ENCODE measurements at places on chromosomes 16 and 17.

DNA sequence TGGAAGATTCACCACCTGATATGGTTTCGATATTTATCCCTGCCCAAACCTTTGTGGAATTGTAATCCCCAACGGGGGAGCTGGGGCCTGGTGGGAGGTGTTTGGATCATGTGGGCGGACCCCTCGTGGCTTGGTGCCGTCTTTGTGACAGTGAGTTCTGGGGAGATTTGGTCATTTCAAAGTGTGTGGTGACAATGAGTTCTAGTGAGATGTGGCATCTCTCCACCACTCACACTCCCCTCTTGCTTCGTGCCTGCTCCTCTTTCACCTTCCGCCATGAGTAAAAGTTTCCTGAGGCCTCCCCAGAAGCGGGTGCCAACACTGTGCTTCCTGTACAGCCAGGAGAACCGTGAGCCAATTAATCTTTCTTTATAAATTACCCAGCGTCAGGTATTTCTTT is 9.7 kb downstream of the CCDC57 start:
- DNase-seq, result no peak

- DNase-seq, result no peak
Measured at GRCh38 chr17:3695723-3696411, at the start of gene P2RX5. TSS of gene P2RX5 (minus strand) at chr17:3696155. CDS start at chr17:3696005, 150 bp downstream.

GRCh38 chr16:57341062-57341440 is 17.5 kb upstream of the CCL22 start:
- no peak for DNase-seq

- DNase-seq, result no peak
Measured at GRCh38 chr16:88681084-88681680, 5.1 kb downstream of the SNAI3 start.

- DNase-seq, result no peak
Measured at GRCh38 chr16:69187446-69188235, 677 bp downstream of the SNTB2 start.

- DNase-seq, result no peak
Measured at GRCh38 chr17:59002848-59003247, 103.8 kb downstream of the TRIM37 start.

GRCh38 chr16:20838240-20838639 is 31.9 kb downstream of the REXO5 start:
- no peak for DNase-seq

DNA sequence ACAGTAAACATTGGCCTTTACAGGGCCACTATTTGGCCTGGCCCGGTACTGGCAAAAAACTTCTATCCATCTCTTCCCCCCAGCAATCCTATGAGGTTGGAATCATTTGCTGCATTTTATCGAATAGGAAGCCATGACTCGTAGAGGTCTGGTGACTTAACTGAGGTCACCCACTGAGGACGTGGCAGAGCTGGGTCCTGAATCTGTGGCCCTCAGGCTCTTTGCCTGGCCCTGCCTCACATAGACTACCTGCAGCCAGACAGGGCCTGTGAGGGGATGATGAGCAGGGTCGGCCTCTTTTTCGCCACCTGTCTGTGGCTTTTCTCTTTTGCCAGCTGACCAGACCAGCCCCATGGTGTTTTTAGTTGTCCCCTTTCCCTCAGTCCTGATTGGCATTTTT is 1.9 kb downstream of the PPP4C start:
- no peak for DNase-seq

DNA sequence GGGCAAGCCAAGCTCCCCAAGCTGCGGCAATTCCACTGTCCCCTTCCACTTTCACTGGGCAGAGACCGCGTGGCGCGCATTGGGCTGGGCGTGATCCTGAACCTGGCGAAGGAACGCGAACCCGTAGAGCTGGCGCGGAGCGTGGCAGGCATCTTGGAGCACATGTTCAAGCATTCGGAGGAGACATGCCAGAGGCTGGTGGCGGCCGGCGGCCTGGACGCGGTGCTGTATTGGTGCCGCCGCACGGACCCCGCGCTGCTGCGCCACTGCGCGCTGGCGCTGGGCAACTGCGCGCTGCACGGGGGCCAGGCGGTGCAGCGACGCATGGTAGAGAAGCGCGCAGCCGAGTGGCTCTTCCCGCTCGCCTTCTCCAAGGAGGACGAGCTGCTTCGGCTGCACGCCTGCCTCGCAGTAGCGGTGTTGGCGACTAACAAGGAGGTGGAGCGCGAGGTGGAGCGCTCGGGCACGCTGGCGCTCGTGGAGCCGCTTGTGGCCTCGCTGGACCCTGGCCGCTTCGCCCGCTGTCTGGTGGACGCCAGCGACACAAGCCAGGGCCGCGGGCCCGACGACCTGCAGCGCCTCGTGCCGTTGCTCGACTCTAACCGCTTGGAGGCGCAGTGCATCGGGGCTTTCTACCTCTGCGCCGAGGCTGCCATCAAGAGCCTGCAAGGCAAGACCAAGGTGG is 9.8 kb downstream of the SARM1 start:
- no peak for DNase-seq

DNA sequence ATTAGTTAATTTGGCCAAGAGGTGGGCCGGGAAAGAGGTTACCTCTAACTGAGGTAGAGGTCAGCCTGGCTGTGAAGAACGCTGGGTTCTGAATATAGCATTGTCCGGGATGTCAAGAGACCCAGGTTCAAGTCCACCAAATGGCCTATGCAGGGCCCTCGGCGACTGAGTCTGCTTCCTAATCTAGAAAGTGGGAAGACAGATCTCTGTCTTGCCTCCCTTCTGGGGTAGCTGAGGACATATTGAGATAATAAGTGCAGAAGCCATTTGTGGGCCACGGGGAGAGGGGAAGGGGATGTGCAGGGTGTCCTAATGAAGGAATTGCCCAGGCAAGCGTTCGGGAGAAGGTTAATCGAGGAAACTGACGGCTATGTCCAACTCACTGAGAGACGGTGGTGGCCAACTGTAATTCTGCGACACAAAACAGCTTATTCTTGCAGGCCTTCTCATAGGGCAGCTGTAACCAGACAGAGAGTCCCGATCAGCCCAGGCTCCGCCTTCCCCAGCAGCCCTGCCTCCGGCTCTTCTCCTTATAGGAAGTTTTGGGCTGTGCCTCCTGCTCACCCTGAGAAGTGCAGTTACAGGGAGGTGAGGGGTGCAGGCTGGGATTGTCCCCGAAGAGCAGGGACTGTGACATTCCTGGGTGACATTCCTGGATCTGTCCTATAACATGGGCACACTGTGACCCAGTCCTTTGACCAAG is 15.9 kb downstream of the HASPIN start:
- DNase-seq, result no peak

- no peak for DNase-seq
Measured at GRCh38 chr17:75489511-75489955, 25.8 kb downstream of the CASKIN2 start.

DNA sequence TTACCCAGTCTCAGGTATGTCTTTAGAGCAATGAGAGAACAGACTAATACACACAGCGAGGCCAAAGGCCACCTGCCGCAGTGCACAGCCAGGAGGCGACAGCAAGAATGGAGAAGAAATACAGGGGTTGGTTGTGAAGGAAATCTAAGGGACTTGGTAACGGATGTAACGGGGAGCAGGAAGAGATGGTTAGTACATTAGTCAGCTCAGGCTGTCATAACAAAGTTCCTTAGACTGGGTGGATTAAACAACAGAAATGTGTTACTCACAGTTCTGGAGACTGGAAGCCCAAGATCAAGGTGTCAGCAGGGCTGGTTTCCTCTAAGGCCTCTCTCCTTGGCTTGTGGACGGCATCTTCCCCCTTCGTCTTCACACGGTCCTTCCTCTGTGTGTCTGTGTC is 47.1 kb downstream of the TVP23C start:
- DNase-seq, result no peak

DNA sequence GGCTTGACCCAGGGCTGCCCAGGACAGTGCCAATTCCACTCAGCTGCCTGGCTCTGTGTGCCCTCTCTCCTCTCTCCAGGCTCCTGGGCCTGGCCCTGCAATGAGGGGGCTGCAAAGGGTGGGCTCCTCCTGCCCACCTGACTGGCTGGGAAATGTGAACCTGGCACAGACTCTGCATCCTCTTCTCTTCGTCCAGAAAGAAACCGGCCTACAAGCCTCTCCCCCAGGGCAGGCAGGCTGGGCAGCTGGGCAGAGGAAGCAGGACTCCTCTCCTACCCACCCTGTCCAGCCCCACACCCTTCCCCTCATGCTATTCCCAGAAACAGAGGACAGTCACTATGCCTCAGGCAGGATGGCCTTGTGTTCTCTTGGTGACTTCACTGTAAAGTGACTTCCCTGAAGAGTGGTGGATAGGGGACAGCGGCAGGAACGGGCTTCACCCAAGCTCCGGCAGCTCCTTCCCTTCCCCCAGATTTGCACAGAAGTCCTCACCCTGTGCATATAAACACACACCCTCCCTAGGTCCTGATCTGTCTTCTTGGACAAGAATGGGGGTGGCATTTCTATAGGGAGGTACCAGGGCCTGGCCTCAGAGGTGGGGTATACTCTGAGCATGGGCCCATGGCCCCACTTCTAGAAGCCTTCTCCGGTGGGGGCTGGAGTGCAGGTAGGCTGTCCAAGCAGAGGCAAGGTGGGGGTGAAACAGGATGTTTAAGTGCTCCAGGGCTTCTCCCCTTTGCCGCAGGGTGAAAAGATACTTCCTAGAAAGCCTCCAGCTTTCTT is 4.9 kb upstream of the STAT5A start:
- DNase-seq, result no peak

DNA sequence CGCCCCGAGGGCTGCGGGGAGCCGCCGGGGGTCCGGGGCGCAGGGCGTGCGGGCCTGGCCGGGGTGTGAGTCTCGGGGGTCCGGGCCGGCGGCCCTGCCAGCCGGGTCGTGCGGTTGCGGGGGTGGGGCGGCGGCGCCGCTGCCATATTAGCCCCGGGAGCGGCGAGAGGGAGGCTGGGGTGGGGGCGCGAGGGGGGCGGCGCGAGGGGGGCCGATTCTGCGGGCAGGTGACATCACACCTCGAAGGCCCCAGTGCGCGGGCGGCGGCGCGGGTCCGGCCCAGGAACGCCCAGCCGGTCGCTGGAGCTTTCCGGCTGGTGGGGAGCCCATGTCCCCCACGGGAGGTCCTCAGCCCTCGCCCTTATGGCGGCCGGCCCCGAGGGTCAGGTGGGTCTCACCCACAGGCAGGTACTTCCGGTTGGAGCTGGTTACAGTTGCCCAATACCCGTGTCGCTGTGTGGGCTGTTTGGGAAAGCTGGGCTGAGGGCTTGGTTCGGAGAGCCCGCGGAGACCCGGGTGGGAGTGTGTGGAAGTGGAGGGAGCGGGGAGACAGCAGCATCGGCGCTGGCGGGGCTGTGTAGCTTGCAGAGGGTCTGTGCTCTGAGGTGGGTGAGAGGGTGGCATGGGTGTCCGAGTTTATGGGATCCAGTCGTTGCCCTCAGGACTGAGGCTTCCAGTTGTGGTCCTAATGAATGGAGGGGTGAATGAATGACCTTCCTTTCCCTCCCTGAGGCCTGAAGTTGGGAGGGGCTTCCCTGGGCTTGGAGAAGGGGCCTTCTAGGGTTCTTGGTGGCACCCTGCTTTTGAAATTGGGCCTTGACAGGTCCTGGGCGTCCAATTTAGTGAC is 804 bp downstream of the ATP6V0C start:
- DNase-seq, result no peak

DNA sequence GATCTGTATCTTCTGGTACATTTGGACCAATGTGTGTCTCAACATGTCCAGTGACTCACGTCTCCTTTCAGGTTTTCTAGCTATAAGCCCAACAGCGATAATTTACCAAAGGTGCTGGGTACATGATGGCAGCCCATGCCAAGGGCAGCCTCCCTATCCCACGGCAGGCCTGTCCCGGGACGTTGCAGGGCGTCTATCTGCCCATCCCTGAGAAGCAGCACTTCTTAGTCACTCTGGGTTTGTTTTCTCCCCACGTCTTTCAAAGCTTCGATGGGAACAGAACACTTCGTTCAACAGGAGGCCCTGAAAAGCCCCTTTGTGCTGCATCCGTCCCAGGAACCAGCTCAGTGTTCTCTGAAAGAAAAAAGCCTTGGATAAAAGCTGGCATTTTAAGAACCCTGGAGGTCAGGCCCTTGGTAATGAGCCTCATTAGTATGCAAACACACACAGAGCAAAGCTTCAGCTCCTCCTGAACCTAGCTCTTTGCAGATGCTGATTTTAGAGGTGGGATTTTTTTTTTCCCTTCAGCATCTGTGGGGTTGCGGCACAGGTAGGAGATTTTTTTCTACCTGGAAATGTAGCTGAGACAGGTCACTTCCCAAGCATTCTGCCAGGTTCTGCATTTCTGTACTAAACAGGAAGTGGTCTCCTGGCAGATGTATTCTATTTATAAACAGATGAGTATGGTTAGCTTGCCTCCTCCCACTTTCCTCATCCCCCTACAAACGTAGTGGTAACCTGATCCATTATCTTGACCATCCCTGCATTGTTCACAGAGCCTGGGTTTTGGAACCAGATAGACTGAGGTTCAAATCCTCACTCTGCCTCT is 17.5 kb upstream of the MT4 start:
- DNase-seq, result no peak

DNA sequence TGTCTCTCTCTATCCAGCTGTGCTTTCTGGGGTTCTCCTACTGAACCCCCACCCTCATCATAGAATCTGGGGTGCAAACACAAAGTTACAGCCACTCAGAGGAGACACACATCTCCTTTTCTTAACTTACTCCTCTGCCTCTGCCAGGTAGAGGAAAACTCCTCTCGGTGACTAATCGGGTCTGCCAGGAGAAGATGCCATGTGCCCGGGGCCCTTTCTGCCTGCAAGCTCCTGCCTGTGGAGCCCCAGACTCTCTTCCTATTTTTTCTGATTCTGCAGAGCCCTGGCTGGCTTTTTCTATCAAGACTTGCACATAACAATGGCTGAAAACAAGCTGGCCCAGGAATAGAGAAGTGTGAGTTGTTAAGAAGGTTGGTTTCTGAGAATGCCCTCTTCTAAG is 10.4 kb downstream of the SLC6A4 start:
- DNase-seq, result no peak

- no peak for DNase-seq
Measured at GRCh38 chr16:2883458-2883908, 468 bp downstream of the FLYWCH2 start.

DNA sequence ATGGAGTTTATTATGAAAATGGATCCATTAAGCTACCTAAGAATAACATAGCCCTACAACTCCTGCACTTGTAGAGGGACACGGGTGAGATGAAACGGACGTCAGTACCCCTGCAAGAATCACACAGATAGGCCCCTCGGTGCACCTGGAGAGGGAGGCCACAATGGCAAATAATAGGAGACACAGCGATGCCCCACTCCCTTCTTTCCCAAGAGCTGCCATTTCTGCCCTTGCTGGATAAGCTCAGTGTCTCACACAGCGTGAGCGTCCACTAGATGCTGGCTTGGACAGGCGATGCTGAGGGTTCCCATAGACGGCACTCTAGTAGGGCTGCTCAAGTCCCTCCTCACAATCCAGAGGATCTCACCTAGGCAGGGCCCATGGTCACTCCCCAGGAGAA is 67.8 kb downstream of the ADCY9 start:
- no peak for DNase-seq
